ENCODE measurements at places on chromosomes 7 and 10.

GRCh38 chr7:67825356-67825755 is 828.7 kb downstream of the TYW1 start:
- DNase-seq, result no peak

GRCh38 chr10:22560913-22561239 is 153.5 kb downstream of the PIP4K2A start:
- peak; percentile 20 for DNase-seq

DNA sequence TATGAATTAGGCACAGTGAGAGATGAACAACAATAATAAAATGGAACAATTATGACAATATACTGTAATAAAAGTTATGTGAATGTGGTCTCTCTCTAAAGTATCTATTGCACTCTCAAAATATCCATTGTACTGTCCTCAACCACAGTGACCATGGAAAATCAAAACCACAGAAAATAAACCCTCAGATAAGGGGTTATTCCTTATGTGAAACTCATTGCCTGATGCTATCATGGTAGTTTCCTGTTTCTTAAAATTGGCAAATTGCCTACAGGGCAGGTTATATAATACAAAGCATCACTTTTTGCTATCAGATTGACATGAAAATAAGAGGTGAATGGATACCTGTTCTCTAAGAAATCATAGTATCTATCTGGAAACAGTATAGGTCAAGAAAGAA is 3.8 kb downstream of the MCM10 start:
- no peak for DNase-seq

GRCh38 chr7:102898532-102898859 is 14.3 kb upstream of the LRRC17 start:
- no peak for DNase-seq

GRCh38 chr7:158611541-158611940 is 23.9 kb upstream of the PTPRN2 start:
- DNase-seq, result no peak

All from NCI-H1417 treated with DMSO at 0.1 percent for 48 hours (cell line).